A549 treated with Mapracorat at 1 μM for 4 hours (cell line): ENCODE measurements at places on chromosomes 5 and 9. TPM values are rescaled to one million over a fixed set of nuclear protein-coding genes. Genes with fewer than 3 reads are reported as not detected.

The SLC25A2 gene
- not detected in 5 replicates for total RNA-seq

The IFNA2 gene
- total RNA-seq = not detected in 5 replicates

The OBP2B gene
- total RNA-seq = not detected in 5 replicates

The SEMA5A gene
- total RNA-seq = not detected in 5 replicates

The FOXD4L6 gene
- not detected in 5 replicates for total RNA-seq

The WNT8A gene
- total RNA-seq = not detected in 5 replicates

The SAXO1 gene
- not detected in 5 replicates for total RNA-seq
